Hippocampal formation (tissue), 2 donors: ENCODE measurements at places on chromosomes 7 and 10.
A peak's percentile ranks its signal among the peaks of the same experiment; 100 is the strongest.

- no peak for DNase-seq
Measured at GRCh38 chr7:92460510-92460909, 13.2 kb downstream of the GATAD1 start.

- DNase-seq: no peak
Measured at GRCh38 chr10:86304436-86304835, 62.2 kb downstream of the GRID1 start.

DNA sequence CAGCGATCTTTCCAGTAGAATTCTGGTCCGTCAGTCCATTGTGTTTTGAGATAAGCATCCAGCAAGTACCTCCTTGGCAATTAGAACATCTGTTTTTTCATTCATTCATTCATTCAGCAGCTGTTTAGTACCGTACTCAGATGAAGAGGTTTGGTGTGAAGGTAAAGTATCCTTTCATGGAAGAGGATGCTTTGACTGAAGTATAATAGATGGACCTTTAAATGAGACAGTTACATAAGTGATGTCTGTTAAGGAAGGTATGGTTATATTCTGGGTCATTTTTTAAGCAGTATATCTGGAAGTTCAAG is 1.2 kb downstream of the MAPK8 start:
- DNase-seq: no peak

GRCh38 chr7:27953777-27954176 is 213.8 kb downstream of the TAX1BP1 start:
- DNase-seq: no peak

DNA sequence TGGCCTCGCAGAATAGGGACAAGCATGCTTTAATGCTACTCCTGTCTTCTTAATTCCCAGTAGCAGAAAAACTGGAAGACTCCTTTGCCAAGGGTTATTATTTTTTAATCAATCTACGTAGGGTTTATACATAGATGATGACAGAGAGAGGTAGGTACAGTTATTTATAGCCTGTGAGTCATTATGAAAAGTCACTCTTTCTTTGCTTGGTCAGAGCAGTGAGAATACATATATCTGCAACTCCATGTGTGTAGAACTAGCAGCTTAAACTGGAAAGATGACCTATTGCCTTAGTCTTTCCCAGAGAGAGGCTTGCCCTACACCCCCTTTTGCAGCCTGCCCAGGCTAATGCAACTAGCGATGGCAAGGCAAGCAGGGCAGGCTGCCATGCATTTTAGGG is 1050.6 kb downstream of the NRG3 start:
- no peak for DNase-seq

GRCh38 chr7:133376514-133376913 is 123.6 kb downstream of the EXOC4 start:
- no peak for DNase-seq

DNA sequence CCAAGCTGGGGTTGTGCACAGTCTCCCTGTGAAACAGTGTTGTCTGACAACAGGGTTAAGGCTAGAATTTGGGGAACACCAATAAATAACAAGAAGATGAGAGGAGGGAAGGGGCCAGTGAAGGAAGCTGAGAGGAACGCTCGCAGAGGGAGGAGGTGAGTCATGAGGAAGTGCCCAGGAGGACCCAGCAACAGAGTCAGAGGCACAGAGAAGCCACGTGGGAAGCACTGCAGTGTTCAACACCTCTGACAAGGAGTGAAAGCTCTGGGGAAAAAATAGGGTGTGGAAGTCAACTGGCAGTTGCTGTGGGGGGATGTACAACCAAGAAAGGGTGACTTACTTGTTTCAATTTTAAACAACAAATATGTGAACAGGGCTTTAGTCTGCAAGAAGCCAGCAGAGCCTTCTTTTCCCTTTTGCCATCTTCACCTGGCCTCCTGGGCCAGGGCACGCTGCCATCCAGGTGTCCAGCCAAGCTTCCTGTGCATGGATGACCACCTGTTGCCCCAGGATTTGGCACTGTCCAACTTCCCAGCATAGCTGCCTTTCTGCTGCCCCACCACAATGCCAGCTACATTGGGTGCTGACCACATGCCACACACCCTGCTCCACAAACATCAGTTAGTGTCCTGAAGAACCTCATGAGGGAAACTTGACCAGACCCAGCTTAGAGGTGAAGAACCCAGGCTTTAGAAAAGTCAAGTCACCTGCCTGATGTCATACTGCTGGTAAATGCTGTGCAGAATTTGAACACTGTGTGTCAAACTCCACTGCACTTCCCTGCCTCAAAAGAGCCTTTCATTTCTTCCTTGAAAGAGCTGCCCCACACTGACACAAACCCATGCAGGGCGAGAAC is 69.6 kb downstream of the ATXN7L1 start:
- no peak for DNase-seq

- DNase-seq: peak; percentile 27
Measured at GRCh38 chr10:64037071-64037661, 516.0 kb downstream of the REEP3 start.

DNA sequence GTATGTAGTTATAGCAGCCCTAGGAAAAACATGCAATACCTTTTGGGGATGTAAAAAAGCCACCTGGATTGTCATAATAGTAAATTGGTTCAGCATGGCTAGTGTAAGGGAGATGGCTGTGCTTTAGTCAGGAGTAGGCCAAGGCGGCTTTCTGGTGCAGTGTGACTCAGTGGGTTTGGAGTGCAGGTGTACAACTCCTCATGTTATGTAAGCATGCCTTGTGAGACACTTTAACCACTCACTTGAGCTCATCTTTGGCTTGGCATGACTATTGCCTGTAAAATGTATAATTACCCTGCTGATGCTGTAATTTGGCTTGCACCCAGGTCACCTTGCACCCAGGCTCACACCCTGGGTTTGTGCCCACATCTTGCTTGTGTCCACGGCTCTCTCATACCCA is 239.2 kb upstream of the GLI3 start:
- DNase-seq: no peak

- DNase-seq: no peak
Measured at GRCh38 chr7:57339198-57339944, 110.6 kb upstream of the ZNF716 start.

DNA sequence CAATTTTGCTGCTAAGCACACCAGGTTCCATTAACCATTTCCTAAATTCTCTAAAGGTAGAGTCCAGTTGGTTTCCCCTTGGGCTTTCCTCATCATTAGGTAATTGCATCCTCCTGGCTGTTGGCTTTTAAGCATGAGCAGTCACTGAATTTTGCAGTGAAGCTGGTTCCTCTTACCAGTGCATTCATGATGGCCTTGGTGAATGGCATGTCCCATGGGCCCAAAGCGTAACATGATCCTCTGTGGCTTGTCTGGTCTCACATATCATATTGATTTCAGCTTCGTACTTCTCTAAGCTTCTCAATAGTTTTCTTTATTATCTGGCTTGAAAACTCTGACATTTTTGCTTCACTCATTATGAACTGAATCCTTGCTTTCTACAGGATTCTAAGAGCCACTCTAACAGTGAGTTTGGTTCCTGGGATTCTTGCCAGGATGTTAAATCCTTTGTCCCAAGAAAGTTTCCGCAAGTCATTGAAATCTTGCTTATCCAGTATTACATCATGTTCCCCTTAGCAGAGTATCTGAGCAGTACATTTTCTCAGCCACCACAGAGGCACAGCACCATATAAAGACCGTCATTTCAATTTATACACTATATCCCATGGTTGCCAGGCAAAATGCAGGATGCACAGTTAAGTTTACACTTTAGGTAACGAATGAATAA is 134.2 kb downstream of the PTN start:
- DNase-seq: no peak

DNA sequence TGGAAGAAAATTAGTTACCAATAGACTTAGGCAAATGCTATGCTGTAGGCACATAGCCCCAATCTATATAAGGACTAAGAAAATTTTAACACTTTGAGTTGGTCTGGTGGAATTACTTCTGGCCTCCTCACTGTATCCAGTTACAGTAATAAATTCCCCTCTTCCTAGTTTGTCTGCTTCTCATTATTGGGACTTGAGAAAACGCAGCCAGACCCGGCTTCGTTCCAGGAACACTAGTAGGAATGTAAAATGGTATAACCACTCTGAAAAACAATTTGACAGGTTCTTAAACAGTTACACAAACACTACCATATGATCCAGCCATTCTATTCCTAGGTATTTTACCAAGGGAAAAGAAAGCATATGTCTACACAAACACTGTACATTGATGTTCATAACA is 150.2 kb downstream of the VPS50 start:
- no peak for DNase-seq

GRCh38 chr7:88147949-88148348 is 71.9 kb downstream of the SRI start:
- DNase-seq: no peak

DNA sequence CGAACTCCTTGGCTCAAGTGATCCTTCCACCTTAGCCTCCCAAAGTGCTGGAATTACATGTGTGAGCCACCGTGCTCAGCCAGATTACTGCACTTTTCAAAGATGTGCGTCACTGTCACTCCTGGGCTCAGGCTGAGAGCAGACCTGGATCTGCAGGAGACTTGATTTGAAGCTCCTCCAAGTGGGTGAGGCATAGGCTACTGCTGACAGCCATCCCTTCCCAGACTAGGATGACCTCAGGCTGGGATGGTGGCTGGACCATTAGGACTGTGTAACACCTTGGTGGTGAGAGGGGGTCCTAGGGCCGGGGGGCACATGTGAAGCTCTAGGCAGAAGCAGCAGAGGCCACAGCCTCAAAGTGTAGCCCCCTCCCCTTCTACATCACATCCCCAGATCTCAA is 8.2 kb upstream of the SRRM3 start:
- DNase-seq: no peak

DNA sequence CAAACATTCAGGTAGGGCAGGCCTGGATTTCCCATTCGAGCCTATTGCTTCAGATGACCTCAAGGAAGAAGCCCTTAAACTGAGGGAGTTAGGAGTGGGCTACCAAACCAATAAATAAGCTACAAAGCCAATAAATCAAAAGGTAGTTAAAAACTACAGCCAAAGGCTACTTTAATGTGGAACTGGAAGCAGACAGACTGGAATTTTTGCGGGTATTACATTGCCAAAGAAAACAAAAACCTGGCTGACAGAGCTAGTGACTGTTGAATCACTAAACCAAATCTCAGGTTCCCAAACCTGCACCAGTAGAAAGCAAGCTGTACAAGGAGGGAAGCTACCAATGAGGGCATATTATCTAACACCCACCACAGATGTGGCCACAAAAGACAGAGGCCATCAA is 315.6 kb downstream of the GRM8 start:
- DNase-seq: no peak

DNA sequence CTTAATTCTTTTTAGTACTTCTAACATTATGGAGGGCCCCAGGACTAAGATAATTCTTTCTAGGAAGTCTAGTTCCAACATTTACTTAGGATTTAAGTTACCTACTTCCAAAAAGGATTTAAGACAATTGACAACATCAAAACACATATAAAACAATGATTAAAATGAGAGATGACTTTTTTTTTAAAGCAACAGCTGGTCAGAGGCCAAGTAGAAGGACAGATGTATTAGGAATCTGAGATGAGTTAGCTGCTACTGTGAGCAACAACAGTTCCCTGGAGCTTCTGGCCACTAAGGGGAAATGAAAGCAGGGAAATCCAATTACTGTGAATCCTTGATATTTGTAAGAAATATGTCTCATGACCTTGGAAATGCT is 222.3 kb downstream of the PHTF2 start:
- DNase-seq: no peak

DNA sequence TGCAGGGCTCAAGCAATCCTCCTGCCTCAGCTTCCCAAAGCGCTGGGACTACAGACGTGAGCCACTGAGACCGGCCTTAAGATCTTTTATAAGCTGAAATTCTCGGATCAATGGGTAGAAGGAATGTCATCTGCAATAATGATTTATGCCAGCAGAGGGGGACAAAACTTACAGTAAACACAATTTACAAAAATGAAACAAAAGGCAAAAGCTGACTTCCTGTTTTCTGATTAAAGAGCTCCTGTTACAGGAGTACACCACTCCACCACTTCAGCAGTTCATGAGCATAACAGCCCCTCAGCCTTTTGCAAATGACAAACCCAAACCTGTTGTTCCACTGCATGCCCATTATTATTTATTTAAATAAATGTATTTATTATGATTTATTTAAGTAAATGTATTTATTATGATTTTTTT is 88.5 kb upstream of the ATP6V0A4 start:
- DNase-seq: no peak

GRCh38 chr7:98222533-98223195 is 11.4 kb downstream of the BHLHA15 start:
- no peak for DNase-seq

DNA sequence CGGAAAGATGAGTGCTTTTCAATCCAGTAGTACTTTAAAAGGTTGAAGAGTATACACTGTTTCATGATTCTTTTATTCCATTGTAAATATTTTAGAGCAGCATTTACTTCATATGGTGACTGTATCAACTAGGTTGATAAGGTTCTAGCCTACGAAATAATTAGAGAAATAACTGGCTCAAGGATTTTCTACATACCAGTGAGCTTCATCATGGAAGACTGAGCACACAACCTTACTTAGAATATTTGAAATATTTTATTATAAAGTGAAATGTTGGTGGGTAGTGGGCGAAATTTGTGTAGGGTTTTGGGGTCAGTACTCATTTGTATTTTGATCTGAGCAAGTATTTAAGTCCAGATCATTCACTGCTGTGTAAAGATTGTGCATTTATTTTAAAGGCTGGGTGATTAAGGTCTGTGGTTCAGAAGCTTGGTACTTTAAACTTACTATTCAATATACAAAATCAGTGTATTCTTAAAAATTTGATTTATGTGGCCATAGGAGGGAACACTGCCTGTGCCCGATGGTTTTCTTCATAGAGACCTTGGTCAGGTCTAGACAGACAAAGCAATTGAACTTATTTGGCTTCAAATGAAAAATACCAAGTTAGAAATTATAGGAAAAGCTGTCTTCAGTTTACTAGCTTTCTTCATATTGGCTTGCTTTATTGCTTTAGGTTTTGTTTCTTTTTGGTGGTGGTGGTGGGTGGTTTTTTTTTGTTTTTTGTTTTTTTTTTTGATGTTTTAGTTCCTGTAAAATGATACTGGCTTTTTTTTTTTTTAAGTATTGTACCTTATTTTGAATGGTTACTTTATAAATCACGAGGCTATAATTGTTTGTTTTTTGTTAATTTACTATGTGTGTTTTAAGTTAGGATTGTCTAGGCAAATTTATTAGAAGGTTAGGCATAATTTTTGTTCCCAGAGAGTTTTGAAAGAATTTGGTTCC is 3.0 kb downstream of the KMT2E start:
- DNase-seq: no peak

GRCh38 chr7:70334871-70335270 is 736.6 kb downstream of the AUTS2 start:
- no peak for DNase-seq

DNA sequence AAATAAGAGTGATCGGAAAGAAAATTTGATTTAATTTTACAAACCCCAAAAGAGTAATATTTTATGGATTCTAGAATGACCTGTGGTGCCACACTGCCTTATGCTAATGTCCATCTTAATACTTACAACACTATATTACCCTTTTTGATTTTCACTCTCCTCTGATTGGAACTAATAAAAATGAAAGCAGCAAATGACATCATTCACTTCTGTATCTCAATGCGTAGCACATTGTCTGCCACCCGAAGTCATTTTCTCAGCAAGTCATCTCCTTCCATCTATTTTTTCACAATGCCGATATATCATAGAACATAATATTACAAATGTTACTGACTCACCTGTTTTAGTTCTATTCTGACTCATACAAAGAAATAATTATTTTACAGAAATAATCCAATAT is 127.5 kb upstream of the PCLO start:
- no peak for DNase-seq

GRCh38 chr10:20839141-20839540 is 58.0 kb downstream of the NEBL start:
- no peak for DNase-seq

- no peak for DNase-seq
Measured at GRCh38 chr7:33807779-33808482, 97.4 kb upstream of the BMPER start.

- DNase-seq: peak; percentile 33
Measured at GRCh38 chr10:79239275-79239779, 107.9 kb upstream of the PPIF start.
